ENCODE measurements at places on chromosomes 6 and 20. TPM values are rescaled to one million over a fixed set of nuclear protein-coding genes. Genes with fewer than 3 reads are reported as not detected.

The EYS gene
- not detected for total RNA-seq

DNA sequence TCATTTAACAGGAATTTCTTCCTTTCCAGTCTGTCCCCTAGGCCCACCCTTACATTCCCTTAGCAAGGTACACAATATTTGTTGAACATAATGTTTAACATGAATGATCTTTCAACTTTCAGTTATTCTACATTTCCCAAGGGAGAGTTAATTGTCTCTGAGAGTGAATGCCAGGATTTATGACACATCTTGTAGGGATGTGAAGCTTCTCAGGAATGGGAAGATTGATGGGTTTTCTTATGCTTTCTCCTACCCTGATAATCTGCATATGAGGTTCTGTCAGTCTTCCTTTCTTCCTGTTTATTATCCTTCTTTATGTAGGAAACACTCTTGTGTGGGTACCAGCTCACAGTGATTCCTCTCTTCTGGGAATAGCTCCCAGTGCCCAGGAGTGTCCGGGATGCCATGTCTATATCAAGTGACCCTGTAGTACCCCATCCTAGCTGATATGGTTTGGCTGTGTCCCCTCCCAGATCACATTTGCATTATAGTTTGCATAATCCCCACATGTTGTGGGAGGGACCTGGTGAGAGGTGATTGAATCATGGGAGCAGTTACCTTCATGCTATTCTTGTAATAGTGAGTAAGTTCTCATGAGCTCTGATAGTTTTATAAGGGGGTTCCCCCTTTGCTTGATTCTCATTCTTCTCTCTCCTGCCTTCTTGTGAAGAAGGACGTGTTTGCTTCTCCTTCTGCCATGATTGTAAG, 7.1 kb upstream of the FYN start:
- no peak for DNase-seq

- DNase-seq, result no peak
Observed at GRCh38 chr6:17938901-17939300, 48.5 kb downstream of the KIF13A start.

DNA sequence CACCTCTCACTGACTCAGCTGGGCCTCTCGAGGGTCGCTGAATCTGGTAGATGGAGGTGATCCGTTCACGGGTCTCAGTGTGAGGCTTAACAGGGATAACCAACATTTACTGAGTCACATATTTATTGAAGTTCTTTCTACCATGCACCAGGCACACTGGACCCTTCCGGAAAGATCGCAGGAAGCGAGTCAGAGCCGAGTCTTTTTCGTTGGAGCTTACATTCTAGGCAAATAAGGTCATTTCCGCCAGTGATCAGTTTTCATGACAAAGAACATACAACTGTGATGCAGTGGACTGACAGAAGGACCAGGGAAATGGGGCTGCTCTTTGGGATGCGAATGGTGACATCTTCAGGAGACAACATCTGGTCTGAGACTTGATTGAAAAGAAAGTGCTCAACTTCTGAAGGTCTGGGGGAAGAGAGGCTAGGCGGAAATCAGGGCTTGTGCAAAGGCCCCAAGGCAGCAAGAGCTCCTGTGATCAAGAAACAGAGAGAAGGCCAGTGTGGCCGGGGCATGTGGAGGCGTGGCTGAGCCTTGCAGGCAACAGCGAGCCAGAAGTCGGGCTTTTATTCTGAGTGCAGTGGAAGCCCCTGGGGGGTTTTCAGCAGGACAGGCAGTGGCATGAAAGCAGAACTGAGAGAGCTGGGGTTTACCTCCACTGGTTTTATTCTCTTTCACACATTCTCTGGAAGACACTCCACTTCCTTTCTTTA, 56.7 kb downstream of the APCDD1L start:
- DNase-seq, result no peak

- no peak for DNase-seq
Observed at GRCh38 chr6:52020945-52021570, 66.4 kb downstream of the PKHD1 start.

The VWA7 gene
- total RNA-seq, result 3.4 TPM

Measured in activated T-cell treated with anti-CD3 and anti-CD28 coated beads, Interleukin-2, amount 50 U/mL, for 72 hours (primary cell).